Effector memory CD4-positive, alpha-beta T cell (primary cell): ENCODE measurements at places on chromosomes 3 and 15.

GRCh38 chr15:65344914-65345275, 32.9 kb downstream of the IGDCC3 start:
- no peak for DNase-seq

- no peak for DNase-seq
These were observed 162.3 kb downstream of the TBL1XR1 start for GRCh38 chr3:177034832-177035475.

- no peak for DNase-seq
These were observed 84.0 kb downstream of the DUT start for GRCh38 chr15:48415036-48415886.

DNA sequence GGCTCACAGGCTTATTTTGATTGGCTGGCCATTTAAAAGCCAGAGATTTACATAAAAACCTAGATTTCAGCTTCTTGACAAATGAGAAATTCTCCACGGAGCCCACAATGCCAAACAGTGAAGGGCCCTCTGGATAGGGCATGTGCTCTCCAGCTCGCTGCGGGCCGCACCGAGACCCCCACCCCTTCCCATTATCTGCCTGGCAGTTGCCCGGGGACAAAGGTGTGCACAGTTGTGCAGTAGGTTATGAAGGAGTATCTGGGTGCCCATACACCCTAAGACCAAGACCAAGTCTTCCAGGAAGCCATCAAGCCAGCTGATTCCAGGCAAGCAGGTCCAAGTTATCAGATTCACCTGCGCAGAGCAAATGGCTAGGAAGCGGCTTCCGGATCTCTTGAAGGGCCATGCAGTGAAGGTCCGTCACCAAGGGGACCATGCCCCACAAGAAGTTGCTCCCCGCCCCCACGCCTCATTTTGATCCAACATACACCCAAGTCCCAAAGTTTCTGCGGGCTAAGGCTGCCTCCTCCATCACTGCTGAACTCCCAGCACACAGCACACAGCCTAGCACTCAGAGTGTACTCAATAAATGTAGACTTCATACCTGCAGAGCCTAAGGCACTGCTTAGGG, 1.3 kb downstream of the MRPS25 start:
- no peak for DNase-seq

DNA sequence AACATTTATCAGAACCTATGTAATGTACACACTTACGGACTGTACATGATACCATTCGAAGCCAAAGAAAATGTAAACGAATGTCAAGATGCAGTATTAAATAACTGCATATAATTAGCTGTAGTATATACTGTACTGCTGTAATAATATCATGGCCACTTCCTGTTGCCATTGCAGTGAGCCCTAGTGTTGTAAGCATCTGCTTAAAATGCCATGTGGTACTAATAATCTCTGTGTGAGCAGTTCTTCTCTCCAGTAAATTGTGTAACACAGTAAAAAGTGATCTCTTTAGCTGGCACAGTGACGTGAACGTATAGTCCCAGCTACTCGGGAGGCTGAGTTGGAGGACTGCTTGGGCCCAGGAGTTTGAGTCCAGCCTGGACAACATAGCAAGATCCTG, 8.6 kb downstream of the SPG11 start:
- no peak for DNase-seq

DNA sequence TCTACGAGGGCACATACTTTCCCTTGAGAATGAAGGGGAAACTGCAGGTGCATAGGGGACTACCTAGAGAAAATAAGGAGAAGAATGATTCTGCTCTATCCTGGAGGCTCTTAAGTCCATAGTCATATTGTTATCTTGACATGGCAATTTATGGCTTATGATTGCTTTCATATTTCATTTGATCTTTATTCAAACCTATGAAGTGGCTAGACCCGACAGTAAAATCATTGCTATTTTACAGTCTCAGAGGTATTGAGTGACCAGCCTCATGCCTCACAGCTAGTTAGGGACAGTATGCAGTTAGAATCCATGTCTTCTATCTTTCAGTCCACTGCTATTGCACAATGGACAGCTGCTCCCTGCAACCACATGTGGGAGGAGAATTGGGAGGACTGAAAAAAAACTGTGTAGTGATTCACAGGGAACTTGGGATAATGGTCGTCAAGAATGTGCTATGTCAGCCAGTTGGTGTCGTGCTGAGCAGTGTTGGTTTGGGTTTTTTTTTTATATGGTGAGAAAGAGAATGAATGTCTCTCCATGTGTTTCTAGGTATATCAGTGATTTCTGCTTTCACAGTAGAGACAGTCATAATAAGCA, 63.2 kb upstream of the SPPL2A start:
- DNase-seq = no peak

GRCh38 chr3:171456765-171457606, 3.2 kb downstream of the TNIK start:
- DNase-seq = no peak

DNA sequence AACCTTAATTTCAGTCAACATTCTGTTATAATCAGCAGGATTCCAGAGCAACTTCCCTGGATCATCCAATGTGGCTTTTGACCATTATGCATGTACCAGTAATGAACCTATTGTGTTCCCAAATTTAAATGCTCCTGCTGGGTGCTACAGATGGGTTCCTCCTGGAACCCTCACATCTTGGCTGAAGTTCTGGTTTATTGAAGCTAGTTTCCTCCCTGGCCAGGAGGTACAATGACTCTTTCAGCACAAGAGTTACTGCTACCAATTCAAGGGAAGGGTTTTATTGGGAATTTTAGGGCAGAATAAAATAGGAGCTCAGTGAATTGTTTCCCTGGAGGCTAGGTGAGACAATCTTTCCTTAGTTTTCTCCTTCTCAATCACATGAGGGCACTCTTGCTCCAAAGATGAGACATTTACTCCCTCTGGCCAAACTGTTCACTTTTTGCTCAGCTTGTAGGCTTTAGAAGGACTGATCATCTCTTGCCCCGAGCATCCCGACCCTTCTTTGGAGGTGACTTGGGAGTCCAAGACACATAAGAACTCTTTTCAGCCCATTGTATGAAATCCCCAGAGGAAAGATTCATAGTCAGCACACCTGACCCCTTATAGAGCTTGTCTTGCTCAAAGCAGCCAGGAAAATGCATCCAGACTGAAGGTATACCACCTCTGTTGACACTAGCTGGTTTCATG, 8.8 kb upstream of the NPHP3 start:
- no peak for DNase-seq

DNA sequence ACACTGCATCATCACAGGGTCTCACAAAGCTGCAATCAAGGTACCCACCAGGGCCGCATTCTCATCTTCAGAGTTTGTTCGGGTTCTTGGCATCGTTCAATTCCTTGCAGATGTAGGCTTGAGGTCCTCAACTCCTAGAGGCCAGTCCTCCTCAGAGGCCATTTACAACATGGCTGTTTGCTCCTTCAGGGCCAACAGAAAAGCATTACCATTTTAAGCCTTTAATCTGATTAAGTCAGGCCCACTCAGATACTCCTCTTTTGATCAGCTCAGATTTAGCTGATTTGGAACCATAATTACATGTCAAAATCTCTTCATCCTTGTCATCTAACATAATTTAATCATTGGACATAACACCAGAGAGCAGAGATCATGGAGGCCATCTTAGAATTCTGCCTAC, 55.4 kb downstream of the BFSP2 start:
- DNase-seq = no peak

DNA sequence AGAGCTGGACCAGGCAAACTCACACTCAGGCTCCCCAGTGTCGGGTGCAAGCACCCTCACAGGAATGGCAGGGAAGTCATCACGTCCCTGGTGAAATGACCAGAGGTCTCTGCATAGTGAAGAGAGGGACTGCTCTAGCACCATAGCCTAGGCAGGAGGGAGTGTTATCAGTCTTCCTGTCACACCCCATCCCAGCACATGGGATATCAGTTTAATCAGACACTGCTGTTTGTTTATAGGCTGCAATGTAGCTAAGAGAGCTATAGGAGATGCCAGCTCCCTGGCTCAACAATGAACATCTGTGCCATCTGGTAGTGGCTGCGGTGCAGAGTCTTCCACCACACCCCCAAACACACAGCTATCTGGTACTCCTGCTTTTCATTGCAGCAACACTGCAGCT, 776.6 kb downstream of the ZNF385D start:
- DNase-seq = no peak

- no peak for DNase-seq
These were observed at the start of gene SCG5 for GRCh38 chr15:32641517-32642059. Gene SCG5 (plus strand): TSS chr15:32641710. CDS start chr15:32643593, 1,883 bp downstream.

DNA sequence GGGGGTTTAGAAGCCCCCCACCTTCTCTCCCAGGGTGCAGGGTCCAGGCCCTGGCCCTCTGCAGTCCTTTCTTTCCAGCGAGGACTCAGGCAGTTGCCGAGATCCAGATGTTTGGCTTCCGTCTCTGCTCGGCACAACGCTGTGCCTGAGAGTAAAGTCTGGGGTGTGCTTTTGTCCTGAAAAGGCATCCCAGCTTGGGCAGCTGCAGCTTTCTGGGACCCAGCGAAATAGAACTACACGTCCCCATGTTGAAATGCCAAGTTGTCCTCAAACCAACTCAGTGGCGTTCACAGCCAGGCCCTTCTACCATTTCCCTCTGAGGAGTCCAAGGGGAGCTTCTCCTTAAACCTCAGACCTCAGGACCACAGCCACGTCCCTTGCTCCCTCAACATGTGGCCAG, 23.1 kb downstream of the FGD5 start:
- DNase-seq = no peak

GRCh38 chr3:47323431-47324277, 40.9 kb downstream of the KLHL18 start:
- no peak for DNase-seq

DNA sequence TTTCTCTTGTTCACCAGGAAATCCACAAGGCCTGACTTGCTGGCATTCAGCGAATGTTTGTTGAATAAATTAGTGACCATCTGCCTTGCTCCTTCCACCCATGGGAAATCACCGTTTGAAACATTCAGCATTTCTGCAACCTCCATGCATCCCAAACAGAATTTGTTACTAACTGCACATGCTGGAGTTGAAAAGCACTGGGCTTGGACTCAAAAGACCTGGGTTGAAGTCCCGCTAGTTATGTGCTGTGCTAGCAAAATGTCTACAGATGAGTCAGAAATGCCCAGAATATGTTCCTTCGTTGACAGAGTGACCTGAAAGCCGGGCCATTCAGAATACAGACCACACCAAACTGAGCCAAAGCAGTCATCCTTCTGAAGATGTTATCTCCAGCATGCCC, 144.6 kb downstream of the ALDH1A2 start:
- DNase-seq = no peak

DNA sequence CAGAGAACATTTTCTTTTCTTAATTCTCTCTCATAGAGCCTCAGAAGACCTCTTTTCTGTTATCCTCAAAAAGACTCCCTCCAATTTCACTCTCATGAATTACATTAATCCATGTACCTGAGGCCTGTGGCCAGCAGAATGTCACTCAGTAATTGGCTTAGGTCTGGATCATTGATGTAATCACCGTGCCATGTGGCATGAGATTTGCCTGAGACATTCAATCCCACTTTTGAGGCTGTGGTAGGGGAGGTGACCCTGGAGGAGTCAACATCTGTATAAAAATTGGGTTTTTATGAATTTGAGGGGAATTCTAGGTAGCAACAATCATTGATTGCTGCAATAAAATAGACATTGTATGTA, 295.3 kb downstream of the GBE1 start:
- no peak for DNase-seq

GRCh38 chr3:194871143-194871863, 185.6 kb downstream of the FAM43A start:
- no peak for DNase-seq

DNA sequence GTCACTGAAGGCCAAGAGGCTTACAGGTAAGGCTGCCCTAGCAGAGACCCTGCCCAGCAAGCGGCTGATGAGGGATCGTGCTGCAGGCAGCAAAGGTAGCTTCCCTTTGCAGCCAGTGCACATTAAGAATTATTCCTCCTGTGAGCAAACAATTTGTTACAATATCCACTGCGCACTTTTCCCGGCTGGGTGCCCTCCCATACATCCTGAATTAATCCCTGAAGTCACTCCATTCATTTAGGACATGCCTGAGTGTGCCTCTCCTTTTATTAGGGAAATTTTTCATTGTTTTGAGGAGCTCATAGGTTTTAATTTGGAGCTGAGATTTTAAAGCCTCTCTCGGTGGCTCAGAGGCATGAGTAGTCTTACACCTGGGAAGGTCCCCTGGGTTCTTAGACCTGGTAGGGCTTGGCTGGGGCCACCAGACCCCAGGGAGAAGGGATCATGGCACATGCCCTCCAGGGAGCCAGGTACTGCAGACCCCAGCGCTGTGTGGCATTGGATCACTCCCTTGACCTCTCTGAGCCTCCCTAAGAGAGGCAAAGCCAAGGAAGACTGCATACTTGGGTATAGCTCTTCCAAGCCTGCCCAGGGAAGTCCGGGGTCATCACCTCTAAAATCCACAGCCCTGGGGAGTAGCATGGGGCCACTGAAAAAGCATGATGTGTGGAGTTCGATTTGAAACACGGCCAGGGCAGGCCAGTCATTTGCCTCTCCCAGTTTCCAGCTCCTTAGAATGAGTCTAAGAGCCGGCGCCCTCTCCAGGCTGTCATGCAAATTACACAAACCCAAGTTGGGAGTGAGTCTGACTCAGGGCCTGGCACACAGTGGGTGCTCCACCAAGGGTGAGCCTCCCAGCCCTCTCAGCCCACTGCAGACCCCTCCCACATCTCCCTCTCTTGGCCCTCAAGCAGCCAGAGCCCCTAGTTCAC, 151.9 kb upstream of the LINGO1 start:
- DNase-seq = no peak

GRCh38 chr3:149628957-149629670, 28.7 kb downstream of the WWTR1 start:
- no peak for DNase-seq

DNA sequence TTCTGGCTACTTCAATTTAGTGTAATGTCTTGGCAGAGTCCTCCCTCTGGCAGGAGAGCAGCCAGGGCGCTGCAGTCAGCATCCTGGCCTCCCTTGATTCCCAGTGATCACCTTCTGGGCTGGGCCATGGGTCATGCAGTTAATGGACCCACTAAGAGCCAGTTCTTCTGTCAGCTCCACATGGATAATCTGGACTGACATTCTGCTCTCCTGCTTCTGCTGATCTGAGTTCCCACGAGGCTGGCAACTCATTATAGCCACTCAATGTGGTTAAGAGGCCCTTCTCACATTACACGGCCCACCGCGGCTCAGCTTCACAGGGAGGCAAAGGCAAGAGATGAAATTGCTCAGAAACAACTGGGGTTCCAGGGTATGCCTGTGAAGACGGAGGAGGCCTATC, 94.0 kb downstream of the WDR76 start:
- no peak for DNase-seq

GRCh38 chr3:55877703-55878102, 390.6 kb upstream of the WNT5A start:
- no peak for DNase-seq

DNA sequence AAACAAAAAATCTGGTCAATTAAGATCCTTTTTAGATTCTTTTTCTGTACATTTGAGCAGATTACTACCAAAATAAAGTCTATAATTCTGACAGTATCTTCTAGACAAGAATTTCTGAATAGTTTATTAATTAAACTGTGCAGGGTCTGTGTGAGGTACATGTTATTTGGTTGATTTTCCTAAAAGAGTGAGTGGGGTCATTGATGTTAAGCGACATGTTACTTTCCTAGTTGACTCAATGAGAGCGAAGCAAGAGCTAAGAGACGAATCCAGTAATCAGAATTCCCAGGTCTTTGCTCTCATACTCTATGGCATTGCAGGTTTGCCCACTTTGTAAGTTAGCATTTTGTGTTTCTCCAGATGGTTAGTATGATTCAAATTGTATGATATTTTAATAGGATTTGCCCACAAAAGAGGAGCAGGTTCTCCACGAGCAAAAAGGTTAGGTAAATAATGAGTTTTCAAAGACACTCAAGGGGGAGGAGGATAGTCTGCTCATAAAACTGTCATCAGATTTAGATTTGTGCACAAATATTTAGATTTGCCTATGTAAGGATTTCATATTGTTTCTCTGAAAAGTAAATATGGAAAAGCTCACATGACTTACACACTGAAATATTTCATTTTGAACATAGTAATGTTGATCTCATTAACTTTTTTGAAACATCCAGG, 217.2 kb upstream of the CGNL1 start:
- no peak for DNase-seq
